ENCODE measurements at places on chromosomes 2 and 18. TPM values are rescaled to one million over a fixed set of nuclear protein-coding genes. Genes with fewer than 3 reads are reported as not detected.

Gene TRIM43
- total RNA-seq = not detected

Gene ALPI
- total RNA-seq = not detected

Gene ACMSD
- not detected for total RNA-seq

DNA sequence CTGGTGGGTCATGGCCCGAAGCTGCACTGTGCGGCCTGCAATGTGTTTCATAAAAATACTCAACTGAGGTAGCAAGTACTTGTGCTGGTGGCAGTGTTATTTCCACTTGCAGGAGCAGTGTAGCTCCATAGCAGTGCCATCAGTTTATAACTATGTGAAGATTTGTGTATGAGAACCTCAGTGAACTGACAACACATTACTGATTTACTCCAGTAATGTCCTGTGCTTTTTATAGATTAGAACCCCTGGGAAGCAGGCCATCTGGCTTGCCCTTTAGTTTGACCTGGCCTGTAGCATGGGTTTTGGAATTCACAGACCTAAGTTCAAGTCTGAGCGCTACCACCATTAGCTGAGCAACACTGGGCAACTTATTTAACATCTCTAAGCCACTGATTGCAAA is 99.7 kb upstream of the AQP4 start:
- no peak for DNase-seq

GRCh38 chr2:97952357-97952756 is 43.4 kb downstream of the TMEM131 start:
- DNase-seq = no peak
